ENCODE measurements at places on chromosomes 3 and 15.
A peak's percentile ranks its signal among the peaks of the same experiment; 100 is the strongest.

DNA sequence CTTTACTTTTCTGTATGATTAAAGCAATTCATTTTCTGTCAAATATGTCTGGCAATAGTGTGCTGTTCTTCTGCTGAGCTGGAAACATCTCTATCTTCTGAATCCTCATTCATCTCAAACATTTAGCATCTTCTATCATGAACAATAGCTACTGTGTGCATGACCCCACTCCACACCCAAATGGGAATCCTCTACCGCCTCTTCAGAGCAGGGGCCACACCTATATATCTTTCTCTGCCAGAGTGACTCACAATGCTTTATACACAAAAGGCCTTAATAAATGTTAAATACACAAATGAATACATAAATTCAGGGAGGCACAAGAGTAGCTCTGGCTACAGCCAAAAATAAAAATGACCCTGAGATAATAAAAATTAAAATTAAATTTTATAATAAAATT is 8.0 kb downstream of the ALDH1A2 start:
- ATAC-seq: no peak

DNA sequence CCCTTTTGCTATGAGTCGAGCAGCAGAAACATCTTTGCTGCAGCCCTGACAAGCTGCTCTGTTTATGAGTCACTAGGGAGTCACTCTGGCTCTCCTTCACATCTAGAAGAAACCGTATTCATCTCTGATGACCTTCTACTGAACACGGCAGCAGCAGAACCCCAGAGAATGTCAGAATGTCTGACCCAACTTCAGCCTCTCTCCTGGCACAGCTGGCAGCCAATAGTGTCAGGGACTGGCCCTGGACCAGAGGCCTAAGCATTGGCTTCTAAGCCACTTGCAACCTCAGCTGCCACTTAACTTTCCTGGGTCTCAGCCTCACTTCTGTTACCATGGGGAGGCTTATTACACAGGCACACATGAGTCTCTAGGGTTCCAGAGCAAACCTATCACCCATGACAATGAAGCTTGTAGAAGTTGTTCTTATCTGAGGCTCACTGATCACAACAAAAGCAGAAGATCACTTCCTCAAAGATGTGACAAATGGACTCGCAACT is 184.1 kb upstream of the TLE3 start:
- ATAC-seq: peak; percentile 94

GRCh38 chr15:60583946-60584345 is 105.0 kb upstream of the ICE2 start:
- peak; percentile 16 for ATAC-seq

DNA sequence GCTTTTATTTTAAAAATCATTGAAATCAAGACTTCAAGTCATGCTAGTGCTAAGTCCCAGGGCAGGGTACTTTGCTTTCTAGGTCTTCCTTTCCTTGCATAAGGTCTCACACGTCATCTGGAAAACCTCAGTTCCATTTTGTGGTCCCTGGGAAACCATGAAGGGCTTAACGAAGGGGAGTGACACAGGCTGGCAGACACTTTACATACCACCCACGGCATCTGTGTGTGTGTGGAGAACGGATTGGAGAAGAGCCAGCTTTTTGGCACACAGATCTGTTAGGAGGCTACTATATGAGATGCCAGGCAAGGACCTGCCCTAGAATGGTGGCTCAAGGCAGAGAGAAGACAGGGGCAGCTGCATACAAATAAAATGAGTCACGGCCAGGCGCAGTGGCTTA is 107.5 kb upstream of the NSMCE3 start:
- ATAC-seq: no peak

DNA sequence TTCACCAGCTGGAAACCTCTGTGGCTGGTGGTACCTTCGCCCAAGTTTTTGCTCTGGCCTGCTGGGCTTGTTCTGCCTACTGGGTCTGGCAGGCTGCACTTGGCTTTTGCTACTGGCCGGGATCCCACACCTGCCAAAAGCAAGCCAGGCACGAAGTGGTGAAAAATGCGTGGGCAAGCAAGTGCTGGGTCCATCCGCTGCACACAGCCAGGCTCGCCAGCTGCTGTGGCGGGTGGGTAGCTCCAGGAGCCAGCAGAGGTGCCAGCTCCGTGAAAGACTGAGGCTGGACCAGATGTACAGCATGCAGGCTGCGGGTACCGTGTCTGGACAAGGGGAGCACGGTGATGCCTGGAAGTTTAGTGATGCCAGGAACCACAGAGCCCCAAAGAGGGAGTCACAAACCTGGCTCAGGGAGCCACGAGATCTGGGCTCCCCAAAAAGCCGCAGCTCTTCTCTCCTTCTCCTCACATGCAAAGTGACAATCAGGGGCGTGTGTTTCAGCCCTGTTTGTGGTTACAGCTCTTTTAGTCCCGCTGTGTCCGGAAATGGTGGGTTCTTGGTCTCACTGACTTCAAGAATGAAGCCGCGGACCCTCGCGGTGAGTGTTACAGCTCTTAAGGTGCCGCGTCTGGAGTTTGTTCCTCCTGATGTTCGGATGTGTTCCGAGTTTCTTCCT is 1455.6 kb upstream of the GBE1 start:
- no peak for ATAC-seq

DNA sequence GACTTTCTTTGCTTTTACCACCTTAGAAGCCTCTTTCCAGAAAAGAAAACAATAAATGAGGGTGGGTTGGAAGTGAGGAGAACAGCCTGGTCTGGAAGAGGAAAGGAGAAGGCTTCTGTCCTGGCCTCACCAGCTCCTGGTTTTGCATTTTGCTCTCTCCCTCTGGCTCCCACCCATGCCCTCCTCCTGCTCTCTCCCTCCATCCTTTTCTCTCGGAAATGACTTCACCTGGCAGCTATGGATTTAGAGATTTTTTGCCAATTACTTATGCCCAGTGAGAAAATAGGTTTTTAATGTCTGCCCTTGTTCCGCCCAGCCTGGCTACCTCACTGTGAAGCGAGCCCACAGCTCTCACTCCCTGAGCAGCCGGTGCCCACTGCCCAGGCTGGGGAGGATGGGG is 77.9 kb upstream of the NTRK3 start:
- ATAC-seq: no peak

DNA sequence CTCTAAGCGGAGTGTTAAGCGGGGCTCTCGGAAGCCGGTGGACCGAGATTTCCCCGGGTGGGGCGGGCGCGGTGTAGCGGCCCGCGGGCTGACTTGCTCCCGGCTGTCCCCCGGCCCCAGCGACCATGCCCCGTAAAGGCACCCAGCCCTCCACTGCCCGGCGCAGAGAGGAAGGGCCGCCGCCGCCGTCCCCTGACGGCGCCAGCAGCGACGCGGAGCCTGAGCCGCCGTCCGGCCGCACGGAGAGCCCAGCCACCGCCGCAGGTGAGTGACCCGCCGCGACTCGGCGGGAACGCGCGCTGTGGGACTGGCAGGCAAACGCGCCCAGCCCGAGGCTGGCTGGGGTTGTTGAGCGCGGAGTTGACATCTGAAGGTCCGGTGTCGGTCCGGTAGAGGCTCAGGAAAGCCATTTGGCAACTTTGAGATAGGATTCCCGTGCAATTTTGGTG is 1.3 kb downstream of the SMC4 start:
- ATAC-seq: no peak

DNA sequence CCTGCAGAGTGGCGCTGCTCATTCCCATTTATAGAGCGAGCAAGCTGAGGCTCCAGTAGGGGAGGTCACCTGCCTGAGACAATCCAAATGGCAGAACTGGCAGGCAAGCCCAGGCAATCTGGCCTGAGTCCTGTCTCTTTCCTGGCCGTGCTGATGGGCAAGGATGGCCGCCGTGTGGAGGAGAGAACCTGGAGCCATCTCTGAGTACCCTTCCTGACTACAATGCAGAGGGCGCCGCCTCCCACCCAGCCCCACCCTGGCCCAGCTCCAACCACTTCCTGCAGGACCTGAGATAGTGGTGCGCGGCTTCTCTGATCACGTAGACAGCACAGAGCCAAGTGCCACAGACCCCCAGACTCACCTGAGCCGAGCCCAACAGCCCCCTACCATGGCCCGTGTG is 7.0 kb downstream of the TLR9 start:
- peak; percentile 27 for ATAC-seq

DNA sequence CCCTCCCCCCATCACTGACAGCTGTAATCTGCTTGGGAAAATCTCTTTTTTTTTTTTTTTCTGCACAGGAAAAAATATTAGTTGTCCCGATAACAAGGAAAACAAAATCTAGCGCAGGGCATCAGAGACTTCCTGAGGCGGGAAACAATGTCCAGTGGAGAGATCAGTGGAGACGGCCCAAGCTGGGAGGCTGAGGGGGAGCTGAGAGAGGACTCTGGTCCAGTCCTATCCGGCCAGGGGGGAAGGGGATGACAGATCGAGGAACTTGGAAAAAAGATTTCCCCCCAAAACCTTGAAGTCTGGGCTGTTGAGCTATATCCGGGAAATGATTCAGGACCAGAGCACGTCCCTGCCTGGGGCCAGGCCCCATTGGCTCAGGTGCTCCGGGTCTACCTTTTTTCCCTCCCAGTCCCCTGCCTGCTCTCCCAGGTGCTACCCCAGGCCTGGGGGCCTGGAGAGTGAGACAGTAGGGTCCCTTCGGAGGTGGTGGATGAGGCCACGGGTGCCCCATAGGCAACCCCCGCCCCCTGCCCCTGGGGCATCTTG is 14.0 kb upstream of the DLL4 start:
- no peak for ATAC-seq

DNA sequence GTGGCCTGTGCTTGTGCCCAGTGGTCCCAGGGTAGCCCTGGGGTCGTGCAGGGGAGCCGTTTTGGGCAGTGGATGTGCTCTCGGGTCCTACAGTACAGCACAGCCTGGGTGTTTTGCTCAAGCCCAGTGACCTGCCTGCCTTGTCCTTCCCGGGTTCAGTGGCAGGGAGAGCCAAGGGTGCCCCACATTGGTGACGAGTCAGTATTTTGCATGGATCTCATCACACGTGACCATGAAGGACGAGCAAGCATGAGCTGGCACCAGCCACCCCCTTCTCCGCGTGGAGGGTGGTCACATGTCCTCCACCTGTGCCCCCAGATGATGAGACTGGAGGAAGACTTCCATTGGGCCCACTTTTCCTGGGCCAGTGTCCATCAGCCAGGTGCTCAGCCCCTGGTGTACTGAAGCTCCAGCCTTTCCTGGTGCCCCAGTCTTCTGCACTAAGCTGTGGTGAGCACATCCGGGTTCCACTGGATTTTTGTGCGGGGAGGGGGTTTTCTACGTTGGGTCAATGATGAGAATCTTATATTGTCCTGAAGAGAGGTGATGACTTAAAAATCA is 197.5 kb downstream of the UBE3A start:
- no peak for ATAC-seq

- no peak for ATAC-seq
Measured at GRCh38 chr15:48250640-48251076, 44.6 kb downstream of the SLC12A1 start.

DNA sequence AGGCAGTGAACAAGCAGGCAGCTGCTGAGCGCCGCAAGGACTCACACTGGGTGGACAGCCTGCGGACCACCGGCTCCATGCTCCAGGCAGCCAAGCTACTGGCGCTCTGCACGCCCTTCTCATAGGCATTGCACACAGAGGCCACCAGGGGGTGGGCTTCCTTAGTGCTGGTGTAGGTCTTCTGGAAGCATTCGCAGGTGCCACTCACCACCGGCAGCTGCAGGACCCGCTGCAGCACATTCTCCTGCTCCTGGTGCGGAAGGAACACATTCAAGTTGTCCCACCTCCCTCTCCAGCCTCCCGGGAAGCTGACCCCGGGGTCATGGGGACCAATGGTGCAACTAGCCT is 6.0 kb downstream of the PLIN1 start:
- no peak for ATAC-seq

DNA sequence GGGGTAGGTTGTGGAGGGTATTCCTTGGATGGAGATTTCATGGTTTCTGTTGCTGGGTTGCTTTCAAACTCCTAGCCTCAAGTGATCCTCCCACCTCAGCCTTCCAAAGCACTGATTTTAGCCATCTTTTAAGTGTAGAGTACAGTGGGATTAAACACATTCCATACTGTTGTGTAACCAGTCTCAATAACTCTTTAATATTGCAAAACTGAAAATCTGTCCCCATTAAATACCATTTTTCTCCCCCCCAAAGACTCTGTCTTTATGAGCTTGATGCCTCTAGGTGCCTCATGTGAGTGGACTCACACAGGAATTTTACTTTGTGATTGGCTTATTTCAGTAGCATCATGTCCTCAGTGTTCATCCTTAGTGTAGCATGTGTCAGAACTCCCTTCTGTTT is 74.7 kb upstream of the ATP10A start:
- ATAC-seq: no peak

DNA sequence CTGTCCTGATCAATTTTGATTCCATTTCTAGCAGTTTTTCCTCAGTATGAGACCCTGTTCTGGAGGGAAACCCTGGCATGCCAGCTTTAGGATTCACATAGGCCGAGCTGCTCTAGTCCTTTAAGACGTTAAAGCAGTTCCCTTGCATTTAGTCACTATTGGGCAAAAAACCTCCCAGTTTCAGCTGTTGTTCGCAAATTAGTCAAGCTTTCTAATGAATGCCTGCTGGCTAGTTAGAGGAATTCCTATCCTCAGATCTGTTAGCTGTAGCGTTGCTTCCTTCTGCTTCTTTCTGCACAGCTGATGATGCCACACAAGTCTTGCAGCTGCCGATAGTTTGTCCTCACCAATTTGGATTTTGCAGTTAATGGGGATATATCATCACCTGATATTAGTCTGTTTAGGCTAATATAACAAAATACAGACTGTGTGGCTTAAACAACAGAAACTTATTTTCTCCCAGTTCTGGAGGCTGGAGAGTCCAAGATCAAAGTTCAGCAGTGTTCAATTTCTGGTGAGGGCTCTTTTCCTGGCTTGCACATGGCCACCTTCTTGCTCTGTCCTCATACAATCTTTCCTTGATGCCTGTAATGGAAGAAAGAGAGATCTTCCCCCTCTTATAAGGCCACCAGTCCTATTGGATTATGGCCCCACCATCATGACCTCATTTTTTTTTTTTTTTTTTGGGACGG is 7.5 kb upstream of the UBL7 start:
- ATAC-seq: no peak

GRCh38 chr15:80945605-80946004 is 44.0 kb downstream of the MESD start:
- ATAC-seq: no peak

- no peak for ATAC-seq
Measured at GRCh38 chr15:47184003-47184907, 533.0 kb upstream of the SEMA6D start.

GRCh38 chr3:102790747-102791325 is 356.0 kb downstream of the ZPLD1 start:
- no peak for ATAC-seq

DNA sequence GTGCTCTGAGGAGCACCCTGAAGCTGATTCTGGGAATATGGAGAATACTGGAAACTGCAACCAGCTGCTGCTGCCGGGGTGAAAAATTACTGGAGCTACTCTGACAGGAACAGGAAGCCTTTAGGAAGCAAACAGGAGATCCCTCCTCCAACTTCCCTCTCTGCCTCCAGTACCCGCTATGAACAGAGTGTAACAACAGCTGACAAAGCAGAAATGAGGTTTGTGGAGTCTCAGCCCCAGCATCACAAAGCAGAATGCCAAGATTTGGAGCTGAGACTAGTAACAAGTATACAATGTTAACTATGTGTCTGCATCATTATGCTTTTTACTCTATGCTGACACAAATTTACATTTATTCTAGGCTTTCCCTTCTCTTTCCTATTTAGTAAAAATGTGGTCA is 22.7 kb upstream of the PIAS1 start:
- ATAC-seq: no peak

Data from activated T-helper 17 cell treated with anti-CD3 and anti-CD28 coated beads, Interleukin-2, amount 50 U/mL, for 72 hours (primary cell).